ENCODE measurements at places on chromosomes 13 and 19.

- no peak for DNase-seq
Measured at GRCh38 chr13:42168496-42168895, 103.5 kb upstream of the AKAP11 start.

- DNase-seq: peak; percentile 90
Measured at GRCh38 chr19:2016041-2016807, 710 bp upstream of the BTBD2 start.

- DNase-seq: no peak
Measured at GRCh38 chr19:35534803-35535480, 1.7 kb downstream of the GAPDHS start.

GRCh38 chr19:3984908-3985642 lies at the start of gene EEF2:
TSS of gene EEF2 (minus strand) at chr19:3985463. CDS start at chr19:3985380, 83 bp downstream.
- peak; percentile 90 for DNase-seq

DNA sequence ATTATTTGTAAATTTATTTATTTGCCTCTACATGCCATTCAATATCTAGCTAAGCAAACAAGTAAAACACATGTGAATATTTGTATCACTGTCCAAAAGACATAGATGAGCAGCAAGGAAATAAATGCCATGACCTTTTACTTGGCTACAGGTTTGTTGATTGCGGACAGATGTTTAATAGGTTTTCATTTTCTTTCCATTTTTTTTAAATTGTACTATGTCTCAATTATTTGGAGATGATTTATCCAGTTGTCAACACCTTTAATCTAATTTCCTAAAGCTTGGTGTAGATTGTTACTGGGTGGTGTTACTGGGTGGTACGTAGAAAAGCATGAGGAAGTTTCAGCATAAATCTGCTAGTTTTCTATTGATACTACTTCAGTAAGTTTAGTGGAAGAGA lies 560.6 kb upstream of the SPRY2 start:
- no peak for DNase-seq

- DNase-seq: peak; percentile 74
Measured at GRCh38 chr19:47427241-47428176, 8.2 kb upstream of the MEIS3 start.

DNA sequence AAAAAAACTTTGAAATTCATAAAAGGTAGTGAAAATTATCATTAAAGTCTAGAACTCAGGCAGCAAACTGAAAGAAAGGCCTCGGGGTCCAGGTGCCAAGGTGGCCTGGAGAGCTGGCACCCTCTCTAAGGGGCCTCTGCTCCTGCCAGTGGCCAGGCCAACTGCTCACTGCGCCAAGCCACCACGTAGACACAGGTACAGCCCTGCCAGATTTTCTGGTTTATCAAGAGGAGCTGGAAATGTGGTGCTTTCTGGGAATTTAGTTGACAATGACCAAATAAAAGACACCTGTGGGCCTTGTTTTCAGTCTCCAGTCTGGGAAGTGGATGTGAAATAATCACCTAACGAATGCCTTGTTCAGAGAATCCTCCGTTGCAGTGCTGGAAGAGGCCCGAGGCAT lies 22.8 kb downstream of the ZNF574 start:
- DNase-seq: no peak

- no peak for DNase-seq
Measured at GRCh38 chr13:40148742-40149141, 493.3 kb downstream of the COG6 start.

DNA sequence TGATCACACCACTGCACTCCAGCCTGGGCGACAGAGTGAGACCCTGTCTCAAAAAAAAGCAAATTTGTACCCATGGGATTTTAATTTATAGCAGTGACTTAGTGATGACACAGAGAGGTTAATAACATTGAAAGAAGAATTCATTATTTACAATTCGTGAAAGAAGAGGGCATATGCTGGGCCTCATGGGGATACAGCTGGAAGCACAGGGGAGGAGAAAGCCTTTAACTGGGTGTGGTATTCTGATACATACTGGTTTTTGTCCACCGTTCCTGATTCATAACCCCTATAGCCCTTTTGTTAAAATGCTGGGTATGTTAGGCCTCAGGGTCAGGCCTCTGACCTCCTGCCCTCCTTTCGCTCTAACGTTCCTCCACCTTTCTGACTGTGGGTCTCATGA lies 10.9 kb downstream of the ZNF264 start:
- DNase-seq: no peak

GRCh38 chr19:32971012-32971595 lies 654 bp downstream of the CEP89 start:
- DNase-seq: peak; percentile 4

DNA sequence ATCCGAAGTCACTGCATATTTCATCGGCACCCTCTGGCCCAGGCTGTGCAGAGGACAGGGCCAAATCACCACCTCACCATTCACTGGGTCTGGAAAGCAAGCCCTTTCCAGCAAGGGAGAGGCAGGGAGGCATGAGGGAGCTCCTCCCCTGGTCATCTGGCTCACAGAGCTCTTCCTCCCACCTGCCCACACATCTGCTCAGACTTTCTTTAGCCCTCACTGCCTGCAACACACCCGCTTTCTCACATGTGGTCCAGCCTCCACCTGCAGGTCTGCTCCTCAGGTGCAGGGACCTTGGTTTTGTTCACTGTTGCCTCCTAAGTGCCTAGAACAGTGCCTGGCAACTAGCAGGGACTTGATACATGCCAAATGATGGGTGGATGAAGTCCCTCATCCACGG lies 21.0 kb upstream of the SLC35E1 start:
- no peak for DNase-seq

- DNase-seq: no peak
Measured at GRCh38 chr13:29953542-29953941, 103.1 kb upstream of the UBL3 start.

DNA sequence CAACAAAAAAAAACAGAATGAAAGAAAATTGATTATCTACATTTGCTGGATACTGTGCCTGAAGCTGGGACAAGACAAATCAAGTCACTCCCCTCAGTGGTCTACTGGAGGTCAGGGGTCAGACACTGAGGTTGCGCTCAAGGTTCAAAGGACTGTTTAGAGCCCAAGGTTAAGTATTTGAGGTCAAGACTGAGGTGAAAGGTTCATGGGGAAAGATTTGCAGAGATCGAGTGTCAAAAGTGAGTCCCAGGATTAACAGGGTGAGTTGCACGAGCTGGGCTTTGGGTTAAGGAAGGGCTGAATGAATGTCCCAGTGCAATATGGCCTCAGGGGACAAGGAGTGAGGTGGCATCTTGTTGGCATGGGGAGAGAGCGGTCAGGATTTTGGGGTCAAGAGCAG lies 3.4 kb upstream of the TOMM40 start:
- DNase-seq: no peak

GRCh38 chr13:84567848-84568247 lies 685.6 kb upstream of the SLITRK1 start:
- DNase-seq: no peak

GRCh38 chr13:36251017-36251416 lies 36.7 kb upstream of the SOHLH2 start:
- no peak for DNase-seq

- no peak for DNase-seq
Measured at GRCh38 chr13:50588491-50589130, 254.9 kb downstream of the DLEU7 start.

GRCh38 chr13:22061806-22062391 lies 391.0 kb downstream of the FGF9 start:
- no peak for DNase-seq

GRCh38 chr19:38664503-38665211 lies 17.2 kb downstream of the ACTN4 start:
- no peak for DNase-seq

DNA sequence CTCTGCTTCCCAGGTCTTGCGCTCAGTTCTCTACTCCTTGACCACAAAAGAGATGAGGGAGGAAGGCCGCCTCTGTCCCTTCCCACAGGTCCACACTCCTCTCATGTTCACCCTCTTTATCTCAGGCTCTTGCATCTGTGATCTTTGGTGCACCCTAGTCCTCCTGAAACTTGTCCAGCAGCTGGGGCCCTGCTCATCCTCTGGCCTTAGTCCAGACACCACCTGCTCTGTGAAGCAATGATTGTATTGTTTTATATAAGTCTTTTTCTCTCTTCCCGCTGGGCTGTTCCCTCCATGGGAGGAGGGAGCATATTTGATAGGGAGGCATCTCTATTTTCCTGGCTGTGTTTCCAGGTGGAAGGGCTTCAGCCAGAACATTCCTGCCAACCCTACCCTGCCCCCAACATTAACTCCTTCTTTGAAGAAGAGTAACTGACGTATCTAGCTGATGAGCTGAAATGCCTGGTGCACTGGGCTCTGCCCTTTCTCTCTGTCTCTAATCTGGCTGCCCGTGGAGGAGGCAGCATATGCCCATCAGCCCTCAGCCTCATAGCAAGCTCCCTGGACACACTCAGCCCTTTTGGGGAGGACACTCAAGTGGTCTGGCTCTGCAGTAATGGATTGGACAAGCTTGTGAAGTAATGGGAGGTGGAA lies 38.2 kb upstream of the SIAH3 start:
- DNase-seq: no peak

- no peak for DNase-seq
Measured at GRCh38 chr13:26688286-26688685, 72.3 kb downstream of the GPR12 start.

DNA sequence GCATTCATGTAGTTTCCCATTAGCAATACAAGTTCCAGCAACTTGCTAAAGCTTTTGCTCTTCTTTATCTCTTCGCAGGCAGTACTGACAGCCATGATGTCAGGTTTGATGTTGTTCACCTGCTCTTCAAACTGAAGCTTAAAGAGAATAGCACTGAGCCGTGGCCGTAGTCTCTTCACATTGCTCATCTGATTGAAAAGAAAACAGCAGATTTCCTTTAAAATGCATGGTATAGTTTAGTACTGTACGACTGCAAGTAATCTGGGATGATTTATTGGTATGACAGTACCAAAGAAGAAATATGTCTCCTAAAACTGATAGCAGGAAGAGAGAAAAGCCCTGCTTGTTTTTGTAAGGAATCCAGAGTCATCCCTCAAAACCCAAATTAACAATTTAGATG lies 284.4 kb downstream of the DIAPH3 start:
- DNase-seq: no peak

All from MCF 10A (cell line).